ENCODE measurements at places on chromosomes 2 and 18.

DNA sequence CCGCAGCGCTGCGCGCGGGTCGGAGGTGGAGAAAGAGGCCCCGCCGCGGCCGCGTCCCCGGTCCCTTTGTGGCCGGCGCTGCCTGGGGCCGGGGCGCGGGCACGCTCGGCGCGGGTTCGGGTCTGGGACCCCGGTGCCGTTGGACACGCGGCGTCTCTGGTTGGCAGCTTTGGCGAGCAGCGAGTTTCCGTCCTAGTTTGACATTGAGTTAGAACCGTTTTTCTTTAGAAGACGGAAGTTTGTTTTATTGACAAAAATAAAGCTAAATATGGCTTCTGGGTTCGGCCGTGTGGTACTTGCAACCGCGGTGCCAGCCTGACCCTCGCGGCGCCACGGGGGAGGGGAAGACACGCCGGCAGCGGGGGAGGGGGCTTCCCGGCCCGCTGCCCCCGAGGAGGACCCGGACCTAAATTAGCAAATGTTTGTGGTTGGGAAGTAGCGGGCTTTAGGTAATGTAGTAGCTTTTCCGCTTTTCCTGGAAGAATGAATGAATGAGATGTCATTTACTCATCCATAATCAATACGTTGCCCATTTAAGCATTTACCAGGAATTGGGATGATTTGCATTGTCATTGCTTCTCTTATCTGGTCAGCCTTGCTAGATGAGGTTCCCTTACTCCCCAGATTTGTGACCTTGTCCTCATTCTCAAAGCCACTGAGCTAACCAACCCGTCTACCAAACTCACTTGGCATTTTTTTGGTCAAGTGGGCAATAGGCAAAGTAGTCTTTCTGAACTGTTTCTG, 530 bp downstream of the GALNT1 start:
- no peak for DNase-seq

DNA sequence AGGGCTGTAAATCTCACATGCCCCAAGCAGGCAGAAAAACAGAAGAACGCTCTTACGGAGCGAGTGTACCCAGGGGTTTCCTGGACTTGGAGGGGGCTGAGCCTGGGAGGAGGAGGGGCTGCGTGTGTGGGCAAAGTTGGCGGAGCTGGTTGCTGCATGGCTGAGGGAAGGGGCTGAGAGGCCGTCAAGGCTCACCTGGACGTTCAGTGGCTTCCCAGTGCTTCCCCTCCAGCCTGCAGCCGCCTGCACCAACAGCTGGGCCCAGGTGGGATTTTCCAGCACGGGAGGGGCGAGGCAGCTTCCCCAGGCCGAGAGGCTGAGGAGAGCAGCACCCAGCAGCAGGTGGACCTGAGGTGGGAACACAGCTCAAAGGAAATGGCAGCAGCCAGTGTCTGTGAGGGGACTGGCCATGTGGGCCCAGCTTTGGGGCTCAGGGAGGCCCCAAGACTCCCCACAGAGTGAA, 70.6 kb upstream of the CTDP1 start:
- no peak for DNase-seq

DNA sequence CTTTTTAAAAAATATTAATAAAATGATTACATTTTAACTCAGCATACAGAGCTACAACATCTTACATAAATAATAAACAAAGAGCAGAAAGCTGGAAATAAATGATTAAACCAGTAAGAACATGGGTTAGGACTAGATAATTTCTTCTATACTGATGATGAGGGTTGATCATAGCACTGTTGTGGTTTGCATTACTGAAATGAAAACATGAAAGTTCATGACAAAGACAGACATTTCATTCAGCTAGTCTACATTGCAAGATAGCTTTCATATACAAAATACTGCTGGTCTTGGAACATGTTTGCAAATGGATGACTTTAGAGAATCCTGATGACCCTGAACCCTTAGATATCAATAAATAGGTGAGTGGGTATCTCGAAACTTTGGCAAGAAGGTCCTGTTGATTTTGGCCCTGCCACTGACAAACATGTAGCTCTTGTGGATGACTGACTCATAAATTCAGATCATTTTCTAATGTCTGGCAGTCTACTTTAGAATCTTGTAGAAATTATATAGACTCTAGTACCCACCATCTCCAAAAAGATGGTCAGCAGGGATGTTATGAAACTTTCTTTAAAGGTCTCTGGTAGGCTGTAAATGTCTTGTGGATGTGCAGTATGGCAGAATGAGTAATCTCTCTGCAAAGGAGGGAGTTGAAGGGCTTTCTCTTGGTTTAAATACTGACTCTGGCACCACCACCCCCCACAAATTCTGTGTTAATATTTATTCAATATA, 15.5 kb upstream of the CDC42EP3 start:
- DNase-seq, result no peak

DNA sequence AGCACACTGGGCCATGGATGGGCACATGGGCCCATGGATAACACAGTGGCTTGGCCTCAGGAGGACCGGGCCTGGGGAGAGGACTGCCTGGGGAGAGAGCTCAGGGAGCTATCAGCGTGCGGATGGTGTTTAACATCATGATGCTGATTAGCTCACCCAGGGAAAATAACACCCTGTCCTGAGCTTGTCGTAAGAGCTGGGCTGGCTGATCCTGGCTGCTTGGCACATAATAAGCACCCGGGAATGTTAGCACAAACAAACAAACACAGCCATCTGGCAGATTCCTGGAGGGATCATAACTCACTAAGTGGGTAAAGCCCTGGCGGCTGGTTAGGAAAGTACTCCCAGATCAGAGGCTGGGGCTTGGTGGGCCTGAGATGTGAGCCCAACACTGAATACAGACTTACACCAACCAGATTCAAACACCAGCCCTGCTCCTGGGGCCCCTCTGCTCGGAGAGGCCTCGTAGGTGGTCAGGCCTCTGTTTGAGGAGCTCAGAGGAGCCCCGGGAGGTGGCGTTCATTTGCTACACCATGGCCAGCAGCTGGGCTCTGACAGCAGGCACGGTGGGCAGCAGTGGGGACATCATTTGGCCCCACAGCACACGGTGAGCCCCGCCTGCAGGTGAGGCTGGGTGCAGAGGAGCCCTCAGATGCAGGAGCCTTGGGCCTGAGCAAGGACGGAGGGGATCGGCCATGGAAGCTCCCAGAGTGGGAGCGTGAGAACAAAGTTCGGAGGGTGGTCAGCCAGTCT, 193.4 kb upstream of the HDAC4 start:
- no peak for DNase-seq

- no peak for DNase-seq
These were observed 108.2 kb upstream of the RAB12 start for GRCh38 chr18:8501044-8501443.

- no peak for DNase-seq
These were observed 64.1 kb downstream of the FBXO15 start for GRCh38 chr18:74083557-74083952.

GRCh38 chr18:65922103-65922502, 171.3 kb downstream of the CDH7 start:
- no peak for DNase-seq
